ENCODE measurements at places on chromosomes 5 and 9.

DNA sequence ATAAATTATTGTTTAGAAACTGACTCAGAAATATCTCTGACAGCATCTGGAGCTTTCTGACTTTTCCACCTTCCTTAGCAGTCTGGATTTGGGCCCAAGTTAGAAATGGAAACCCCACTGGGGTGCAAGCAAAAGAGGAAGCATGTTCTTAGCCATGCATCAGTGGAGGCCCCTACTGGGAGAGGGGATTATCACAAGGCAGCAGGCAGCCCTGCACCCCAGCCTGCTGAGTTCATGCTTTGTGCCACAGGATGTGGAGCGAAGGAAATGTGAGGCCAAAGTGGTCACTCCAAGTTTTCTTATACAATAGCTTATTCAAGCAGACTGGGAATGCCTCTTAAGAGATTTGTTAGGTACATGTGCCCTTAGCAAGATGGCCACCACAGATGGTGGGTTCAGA, 146.5 kb upstream of the TLX3 start:
- DNase-seq = no peak

DNA sequence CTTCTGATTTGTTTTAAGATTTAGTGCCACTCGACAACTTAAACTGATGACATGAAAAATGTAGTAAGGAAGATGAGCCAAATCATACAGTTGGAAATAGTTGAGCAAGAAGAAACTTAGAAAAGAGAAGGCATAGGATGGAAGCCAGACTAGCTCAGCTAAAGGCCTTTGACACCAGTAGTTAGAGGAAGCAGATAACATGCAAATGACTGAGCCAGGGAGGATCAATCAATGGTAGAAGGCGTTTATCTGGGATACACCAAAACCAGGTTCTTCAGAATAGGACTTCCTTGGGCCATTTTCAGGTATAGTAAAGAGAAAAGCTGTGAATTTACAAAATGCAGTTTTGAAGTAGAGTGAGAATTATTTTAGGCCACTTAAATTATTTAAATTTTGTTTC, 3.2 kb downstream of the TDRD7 start:
- DNase-seq = no peak

- DNase-seq = no peak
Observed at GRCh38 chr5:129743541-129744187, 4.2 kb upstream of the MINAR2 start.

DNA sequence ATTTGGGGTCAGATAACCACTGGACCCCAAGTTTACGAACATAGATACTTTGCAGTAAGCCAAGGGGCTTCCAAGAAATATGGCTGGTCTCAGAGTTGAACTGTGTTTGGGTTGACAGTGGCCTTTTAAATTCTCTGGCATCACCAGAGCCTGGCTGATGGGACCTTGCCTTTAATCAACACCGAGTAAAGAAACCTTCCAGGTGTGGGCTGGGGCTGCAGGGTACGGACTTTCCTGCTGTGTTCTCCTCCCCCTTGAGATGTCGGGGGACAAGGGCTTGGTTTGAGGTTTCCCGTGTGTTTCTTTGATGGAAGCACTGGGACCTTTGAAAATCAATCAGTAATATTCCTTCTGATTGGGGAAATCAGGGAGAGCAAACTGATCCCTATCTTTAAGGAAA, 140.1 kb downstream of the MTX3 start:
- no peak for DNase-seq

DNA sequence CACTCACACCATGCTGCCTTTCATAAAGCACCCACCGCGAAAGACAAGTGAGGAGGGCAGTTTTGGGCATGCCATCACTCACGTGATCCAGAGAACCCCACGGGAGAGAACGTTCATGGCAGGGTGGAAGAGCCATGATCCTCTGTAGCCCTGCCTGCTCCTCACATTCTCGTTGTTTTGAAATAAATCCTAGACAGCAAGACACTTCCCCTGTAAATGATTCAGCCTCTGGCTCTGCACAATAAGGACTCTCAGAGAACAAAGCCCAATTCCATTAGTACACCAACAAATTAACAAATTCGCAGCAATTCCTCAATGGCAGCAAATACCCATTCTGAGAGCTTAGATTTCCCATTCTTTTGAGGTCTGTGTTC, 71.5 kb downstream of the WNK2 start:
- DNase-seq = no peak

- DNase-seq = no peak
Observed at GRCh38 chr5:14056039-14056438, 87.1 kb upstream of the TRIO start.

DNA sequence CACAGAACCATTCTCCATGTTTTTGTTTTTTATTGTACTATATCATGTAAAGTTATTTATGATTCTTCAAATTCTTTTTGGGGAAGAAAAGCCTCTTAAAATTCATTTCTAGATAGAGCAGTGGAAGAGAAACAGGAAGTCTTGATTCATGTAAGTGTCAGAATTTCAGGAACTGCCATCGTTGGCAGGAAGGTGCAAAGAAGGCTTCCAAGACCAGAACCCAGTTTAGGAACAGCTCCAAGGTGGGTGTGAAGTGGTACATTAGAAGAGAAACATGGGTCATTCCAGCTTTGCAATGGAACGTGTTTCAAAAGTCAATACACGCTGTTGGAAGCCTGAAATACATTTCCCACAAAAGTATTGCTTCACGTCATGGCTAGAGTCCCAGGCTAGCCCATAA, 14.8 kb downstream of the SAXO1 start:
- no peak for DNase-seq

DNA sequence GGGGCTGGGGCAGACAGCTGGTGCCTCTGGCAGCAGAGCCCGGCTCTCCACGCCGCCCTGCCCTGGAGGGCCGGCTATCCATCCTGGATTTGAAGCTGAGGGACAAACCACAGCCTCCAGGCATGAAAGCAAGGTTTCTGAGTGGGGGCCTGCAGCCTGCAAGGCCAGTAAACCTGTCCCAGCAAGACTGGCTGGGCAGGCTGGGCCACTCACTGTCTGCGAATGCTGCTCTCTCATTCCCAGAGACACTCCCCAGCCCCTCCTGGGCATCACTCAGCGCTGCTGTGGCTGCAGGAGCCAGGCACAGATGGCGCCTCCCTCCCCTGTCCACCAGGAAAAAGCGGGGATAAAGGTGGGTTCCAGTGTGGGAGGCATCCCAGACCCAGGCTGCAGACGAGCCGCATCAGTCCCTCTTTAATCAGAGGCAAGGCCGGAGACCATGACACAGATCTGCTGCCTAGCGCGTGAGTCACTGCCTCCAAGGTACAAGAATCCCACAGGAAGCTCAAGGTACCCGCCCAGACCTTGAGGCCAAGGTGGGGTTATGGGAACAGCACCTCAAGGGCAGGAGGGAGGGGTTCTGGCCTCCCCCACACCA, 118.0 kb downstream of the VAV2 start:
- DNase-seq = no peak
